RCC 7860 (cell line): ENCODE measurements at places on chromosomes 1 and 21.
A peak's percentile ranks its signal among the peaks of the same experiment; 100 is the strongest.

GRCh38 chr21:38825269-38825668, 19.5 kb downstream of the ETS2 start:
- no peak for DNase-seq

GRCh38 chr1:50111503-50111902, 2.8 kb downstream of the ELAVL4 start:
- DNase-seq: no peak

GRCh38 chr1:147758379-147759100, 1.9 kb downstream of the GJA5 start:
- DNase-seq: no peak

DNA sequence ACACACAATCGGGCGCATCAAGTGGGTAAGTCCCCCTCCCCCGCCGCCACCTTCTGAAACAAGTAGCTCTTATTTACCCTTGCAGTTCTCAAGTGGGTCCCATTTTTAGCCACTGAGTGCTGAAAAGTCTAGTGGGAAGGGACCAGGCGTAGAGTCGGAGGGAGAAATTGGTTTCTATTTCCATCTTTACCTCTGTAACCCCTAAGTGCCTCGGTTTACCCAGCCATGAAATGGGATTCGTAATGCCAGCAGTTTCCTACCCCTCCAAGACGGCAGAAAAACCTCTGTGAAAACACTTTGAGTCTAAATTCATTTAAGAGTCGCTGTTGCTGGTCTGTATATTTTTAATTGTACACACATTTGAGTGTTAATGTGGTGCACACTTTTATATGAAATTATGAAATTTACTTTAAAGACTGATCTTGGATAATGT, 928 bp downstream of the TLCD4 start:
- no peak for DNase-seq

DNA sequence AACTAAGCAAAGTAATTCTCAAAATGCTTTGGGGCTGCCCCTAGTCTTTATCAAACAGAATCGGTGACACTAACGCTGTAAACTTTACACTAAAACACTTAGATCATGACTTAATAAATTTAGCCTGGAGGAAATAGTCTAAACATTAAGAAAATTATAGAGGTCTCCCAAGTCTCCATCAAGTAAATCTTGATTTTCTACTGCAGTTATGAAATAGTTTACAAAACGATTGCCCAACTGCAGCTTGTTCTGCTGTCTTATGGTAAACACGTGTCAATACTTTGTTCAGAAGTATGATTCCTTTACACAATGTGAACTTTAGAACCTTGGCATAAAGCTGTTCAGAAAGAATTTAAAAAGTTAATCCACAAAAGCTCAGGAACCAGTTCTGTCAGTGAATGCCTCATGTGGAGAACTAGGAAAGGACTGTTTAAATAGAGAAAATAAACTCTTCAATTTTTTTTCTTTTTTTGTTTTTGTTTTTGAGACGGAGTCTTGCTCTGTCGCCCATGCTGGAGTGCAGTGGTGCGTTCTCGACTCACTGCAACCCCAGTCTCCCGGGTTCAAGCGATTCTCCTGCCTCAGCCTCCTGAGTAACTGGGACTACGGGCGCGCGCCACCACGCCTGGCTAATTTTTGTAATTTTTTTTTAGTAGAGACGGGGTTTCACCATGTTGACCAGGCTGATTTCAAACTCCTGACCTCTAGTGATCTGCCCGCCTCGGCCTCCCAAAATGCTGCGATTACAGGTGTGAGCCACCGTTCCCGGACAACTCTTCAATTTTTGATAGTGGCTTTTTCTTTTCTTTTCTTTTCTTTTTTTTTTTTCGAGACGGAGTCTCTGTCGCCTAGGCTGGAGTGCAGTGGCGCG, 1.6 kb downstream of the DDI2 start:
- no peak for DNase-seq

DNA sequence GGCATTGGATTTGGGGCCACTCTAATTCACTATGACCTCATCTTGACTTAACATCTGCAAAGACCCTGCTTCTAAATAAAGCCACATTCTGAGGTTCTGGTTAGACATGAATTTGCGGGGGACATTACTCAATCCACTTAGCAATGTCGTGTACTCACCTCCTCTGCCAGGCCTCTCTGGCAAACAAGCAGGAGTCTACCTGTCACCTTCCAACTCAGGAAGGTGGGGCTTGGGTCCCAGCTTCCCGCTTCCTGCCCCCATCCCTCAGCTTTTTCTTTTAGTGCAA, 177.8 kb downstream of the PSMG1 start:
- DNase-seq: no peak

GRCh38 chr1:190747704-190748103, 270.0 kb upstream of the BRINP3 start:
- no peak for DNase-seq

- no peak for DNase-seq
Observed at GRCh38 chr1:32486463-32487113, 21.7 kb downstream of the ZBTB8B start.

DNA sequence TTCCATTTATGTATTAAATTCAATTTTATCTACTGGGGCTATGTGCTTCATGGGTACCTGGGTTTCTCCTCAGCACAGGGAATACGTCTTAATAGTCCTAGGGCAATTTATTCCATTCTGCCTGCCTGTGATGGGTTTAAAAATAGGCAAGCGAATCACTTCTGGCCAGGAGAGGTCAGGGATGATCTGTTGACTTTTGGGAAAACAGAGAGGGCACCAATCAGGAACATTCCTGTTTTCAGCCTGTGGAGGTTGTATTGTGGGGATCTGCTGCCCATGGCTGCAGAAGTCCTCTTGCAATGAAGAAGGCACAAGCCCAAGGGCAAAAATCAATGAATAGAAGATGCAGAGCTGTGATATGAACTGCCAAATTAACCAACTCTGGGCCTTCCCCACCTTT, 303.1 kb downstream of the CTH start:
- no peak for DNase-seq

DNA sequence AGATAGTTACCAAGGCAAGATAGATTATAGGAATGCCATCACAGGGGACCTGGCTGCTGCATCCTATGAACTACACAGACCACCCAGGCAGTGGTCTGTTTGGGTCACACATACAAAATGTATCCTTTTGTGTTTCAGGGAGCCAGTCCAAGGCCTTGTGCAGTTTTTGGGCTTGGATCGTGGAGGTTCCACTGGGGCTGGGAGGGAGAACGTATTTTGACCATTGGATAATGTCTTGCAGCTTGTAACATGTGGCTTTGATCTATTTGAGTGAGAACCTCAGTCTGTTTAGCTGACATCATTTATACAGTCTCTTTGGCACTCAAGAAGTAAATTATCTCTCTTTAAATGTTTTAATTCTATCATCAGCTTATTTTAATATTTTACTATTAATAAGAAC, 147.3 kb downstream of the DUSP10 start:
- no peak for DNase-seq

DNA sequence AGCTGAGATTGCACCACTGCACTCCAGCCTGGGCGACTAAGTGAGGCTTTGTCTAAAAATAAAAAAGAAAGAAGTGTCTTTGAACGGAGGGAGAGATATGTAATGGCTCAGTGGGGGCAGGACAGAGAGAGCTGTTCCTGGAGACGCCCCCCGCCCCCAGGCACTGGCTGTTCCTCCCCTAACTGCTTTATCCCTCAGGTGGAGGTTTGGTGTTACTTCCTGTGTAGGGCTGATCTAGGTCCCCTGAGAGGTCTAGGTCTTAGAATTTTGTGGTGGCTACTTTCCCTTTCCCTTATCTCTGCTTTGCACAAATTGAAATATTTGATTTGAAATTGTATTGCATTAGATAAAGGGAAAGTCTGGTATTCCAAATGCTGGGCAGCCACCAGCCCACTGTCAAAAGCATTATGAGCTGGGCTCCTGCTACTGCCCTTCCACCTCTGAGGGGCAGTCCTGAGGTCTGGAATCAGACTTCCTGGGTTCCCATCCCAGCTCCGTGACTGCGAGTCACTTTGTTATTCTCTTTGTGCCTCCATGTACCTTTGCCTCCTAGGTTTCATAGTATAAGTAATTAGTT, 134.8 kb upstream of the KIF26B start:
- DNase-seq: no peak

DNA sequence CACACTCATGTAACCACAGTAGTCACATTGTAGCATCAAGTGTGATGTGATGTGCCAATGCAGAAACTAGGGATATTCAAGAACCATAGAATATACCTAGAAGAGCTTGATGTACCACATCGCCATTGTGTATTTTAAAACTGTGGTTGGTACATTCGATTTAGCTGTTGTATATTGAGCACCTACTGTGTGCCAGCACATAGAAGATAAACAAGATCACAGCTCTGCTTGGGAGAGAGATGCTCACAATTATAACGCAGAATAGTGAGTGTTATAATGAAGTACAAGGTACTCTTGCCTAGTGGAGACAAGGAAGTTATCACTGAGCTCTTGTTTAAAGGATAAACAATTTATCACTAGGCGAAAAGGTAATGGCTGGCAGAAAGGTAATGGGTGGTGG, 4.7 kb downstream of the BTF3L4 start:
- DNase-seq: no peak

- DNase-seq: no peak
Observed at GRCh38 chr1:201420608-201421002, 925 bp downstream of the TNNI1 start.

DNA sequence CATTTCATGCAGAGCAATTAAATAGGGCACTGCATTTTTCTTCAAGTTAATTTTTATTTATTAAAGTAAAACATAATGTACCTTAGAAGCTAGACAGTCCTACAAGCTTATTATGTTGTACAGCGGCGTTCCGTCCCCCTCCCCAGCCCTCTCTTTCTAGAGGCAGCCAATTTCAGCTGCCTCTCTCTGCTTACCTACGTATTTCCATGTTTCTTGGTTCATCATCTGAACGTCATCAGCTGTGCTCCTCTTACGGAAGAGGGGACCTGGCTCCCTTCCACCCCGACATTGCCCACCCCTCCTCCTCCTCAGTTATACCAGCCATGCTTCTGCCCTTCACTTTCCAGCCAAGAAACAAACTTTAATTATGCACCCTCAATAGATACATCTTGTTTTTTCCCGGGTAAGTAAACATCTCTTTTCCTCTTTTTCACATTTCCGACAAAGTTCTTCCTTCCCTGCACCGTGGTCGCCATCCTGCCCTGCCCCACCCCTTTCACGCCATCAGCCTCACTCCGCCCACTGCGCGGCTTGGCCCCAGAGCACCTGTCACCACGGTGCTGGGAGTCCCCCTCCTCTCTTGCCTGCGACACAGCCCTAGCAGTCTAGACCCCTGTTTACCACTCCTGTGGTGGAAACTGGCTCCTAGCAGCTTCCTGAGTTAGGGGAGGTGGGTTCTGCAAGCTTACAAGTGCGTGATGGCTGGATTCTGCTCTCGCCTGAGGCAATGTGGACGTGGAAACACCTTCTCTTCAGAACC, 57.9 kb downstream of the SLC37A1 start:
- DNase-seq: no peak

DNA sequence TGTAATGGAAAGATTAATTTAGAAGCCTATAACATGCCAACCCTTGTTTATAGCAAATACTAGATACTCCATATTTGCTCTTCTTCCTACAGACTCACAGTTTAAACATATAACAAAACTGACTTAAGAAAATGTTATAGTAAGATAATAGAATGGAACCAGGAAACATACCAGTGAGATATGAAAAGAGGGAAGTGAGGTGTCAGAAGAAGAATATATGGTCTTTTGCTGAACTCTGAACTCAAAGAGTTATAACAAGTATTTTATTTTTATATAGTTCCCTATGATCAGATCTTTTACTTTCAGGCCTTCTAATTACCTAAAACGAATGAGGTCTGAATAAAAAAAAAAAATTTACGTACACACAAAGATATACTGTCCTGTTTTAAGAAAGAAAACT, 20.9 kb downstream of the TMED5 start:
- no peak for DNase-seq

DNA sequence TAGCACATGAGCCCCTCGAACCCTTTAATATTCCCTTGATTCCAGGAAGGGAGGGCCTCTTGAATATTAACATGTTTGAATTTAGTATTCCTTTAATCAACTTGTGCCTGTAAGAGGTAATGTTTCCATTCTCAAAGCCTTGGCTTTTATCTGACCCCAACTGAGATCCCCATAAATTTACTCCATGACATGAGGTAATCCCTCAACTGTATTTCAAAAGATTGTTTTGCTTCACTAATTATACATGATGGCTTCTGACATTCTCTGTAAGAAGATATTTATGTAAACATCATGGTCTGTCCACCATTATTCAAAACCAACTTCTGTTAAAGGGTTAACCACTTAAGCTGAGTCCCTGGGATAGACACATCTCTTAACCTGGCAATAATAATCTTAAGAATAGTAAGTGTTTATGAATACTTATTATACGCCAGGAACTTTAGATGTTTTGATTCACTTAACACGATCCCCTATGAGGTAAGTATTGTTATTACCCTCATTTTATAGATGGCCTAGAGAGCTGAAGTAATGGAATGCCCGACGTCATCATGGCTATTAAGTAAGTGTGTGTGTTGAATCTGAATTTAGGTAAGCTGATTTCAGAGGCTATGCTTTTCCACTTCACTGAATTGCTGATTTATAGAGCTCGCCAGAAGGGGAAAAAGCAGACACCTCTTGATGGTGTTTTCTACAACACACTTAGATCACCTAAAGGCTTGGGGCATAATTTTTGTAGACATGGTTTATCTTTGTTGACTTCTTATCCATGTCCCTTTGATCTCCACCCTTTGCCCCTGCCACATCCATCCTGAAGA, 11.1 kb downstream of the KRTAP19-1 start:
- DNase-seq: no peak

GRCh38 chr1:76336931-76337371, 262.4 kb downstream of the ST6GALNAC3 start:
- no peak for DNase-seq

DNA sequence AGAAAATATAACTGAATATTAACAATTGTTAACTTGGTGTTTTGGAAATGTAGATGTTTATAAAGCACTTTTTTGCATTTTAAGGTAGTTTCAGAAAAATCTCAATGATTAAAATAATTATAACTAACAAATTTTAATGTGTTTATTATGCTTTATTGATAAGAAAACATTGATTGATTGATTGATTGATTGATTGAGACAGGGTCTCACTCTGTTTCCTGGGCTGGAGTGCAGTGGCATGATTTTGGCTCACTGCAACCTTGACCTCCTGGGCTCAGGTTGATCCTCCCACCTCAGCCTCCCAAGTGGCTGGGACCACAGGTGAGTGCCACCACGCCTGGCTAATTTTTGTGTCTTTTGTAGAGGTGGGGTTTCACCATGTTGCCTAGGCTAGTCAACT, 93.7 kb upstream of the QSOX1 start:
- no peak for DNase-seq

DNA sequence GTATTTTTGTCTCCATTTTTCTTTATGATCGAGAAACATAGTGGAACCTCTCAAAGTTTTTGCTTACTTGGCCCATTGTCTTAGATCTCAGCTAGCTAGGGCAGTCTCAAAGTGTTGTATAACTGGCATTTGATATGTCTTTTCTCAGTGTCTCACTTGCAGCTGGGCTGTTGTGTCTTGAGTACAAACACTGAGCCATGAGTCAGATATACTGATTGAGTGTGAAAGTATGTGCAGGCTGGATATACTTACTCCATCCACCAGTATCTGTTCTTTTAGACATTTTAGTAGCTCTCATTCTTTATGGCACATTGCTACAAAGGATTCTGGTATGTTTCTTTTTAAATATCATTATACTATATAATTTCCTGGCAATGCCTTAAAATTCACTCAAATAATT, 14.3 kb upstream of the GPR52 start:
- DNase-seq: no peak

GRCh38 chr1:7026169-7026568, 240.9 kb downstream of the CAMTA1 start:
- peak; percentile 70 for DNase-seq
